ENCODE measurements at places on chromosomes 11 and 22. TPM values are rescaled to one million over a fixed set of nuclear protein-coding genes. Genes with fewer than 3 reads are reported as not detected.

PANX3 gene
- not detected for total RNA-seq

PLA2G3 gene
- total RNA-seq: not detected

DNA sequence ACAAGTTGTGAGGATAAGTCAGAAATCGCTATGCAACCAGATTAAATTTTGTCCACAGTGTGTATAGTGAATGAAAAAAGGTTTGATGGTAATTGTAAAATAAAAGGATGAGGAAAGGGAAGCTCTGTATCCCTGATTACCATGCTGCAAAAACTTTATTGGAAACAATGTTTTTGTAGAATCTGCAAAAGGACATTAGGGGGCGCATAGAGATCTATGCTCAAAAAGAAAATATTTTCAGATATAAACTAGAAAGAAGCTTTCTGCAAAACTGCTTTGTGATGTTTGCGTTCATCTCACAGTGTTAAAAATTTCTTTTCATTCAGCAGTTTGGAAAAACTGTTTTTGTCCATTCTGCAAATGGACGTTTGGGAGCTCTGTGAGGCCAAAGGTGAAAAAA, 390.5 kb downstream of the OR4C45 start:
- DNase-seq: no peak

- no peak for DNase-seq
These were observed 327.3 kb upstream of the ANO5 start for GRCh38 chr11:21865541-21865940.

DNA sequence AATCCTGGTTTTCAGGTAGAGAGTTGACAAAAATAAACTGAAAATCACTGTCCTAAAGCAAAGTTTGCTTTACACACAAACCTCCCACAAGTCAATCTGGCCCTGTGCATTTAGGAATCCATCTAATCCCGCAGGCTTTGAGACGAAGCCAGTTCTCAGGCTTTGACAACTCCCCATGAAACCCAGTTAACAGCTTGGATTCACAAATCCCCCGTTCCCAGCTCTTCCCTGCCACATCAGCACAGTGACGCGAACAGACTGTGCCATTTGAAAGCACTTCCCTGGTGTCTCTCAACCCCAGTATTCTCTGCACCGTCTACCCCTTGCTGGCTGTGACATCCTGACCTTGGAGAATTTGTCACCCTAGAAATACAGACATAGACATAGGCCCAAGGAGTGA, 117.8 kb downstream of the OPCML start:
- no peak for DNase-seq
